A549 treated with RU486 at 1 μM for 4 hours (cell line): ENCODE measurements at places on chromosomes 5 and 9. TPM values are rescaled to one million over a fixed set of nuclear protein-coding genes. Genes with fewer than 3 reads are reported as not detected.

Gene PDE6A
- 0.07 to 0.18 TPM (median 0.12 TPM) in 5 replicates for total RNA-seq

Gene GDA
- 0.93 to 1.6 TPM (median 1.3 TPM) in 5 replicates for total RNA-seq

Gene GHR
- total RNA-seq = 0.07 TPM in 1 of 5 replicates, not detected in the others

Gene BTNL8
- not detected in 5 replicates for total RNA-seq

Gene PDZD2
- total RNA-seq = 0.08 to 0.26 TPM (median 0.13 TPM) in 4 of 5 replicates, not detected in the other

Gene CYLC2
- not detected in 5 replicates for total RNA-seq

Gene DMRT2
- total RNA-seq = 0.13 TPM in 1 of 5 replicates, not detected in the others

Gene IL4
- not detected in 5 replicates for total RNA-seq

Gene PRRT1B
- total RNA-seq = 0.45 to 0.97 TPM (median 0.79 TPM) in 5 replicates

Gene FBP2
- total RNA-seq = 0.07 TPM in 1 of 5 replicates, not detected in the others

Gene ARID3C
- total RNA-seq = 0.07 to 0.17 TPM (median 0.13 TPM) in 3 of 5 replicates, not detected in the others

Gene PRSS3
- total RNA-seq = 12.2 to 18.4 TPM (median 15.0 TPM) in 5 replicates

Gene UNC13B
- total RNA-seq = 8.2 to 9.2 TPM (median 8.7 TPM) in 5 replicates

Gene C5orf22
- 10.3 to 16.4 TPM (median 13.7 TPM) in 5 replicates for total RNA-seq

Gene MCC
- total RNA-seq = 0.16 to 0.39 TPM (median 0.26 TPM) in 5 replicates

Gene CAMK4
- total RNA-seq = not detected in 5 replicates

Gene SARDH
- total RNA-seq = 0.05 to 0.18 TPM (median 0.07 TPM) in 3 of 5 replicates, not detected in the others

Gene ANKRD34B
- total RNA-seq = 0.02 to 0.06 TPM (median 0.05 TPM) in 3 of 5 replicates, not detected in the others

Gene FRRS1L
- total RNA-seq = 0.14 to 0.49 TPM (median 0.30 TPM) in 5 replicates

Gene LHX2
- total RNA-seq = 3.1 to 5.7 TPM (median 5.5 TPM) in 5 replicates

Gene FPGS
- 45.7 to 54.1 TPM (median 47.8 TPM) in 5 replicates for total RNA-seq

Gene NR2F1
- total RNA-seq = 3.6 to 6.0 TPM (median 4.9 TPM) in 5 replicates

Gene SOX30
- 0.06 to 0.09 TPM in 2 of 5 replicates, not detected in the others for total RNA-seq

Gene LIFR
- total RNA-seq = 2.3 to 6.5 TPM (median 6.1 TPM) in 5 replicates

Gene ARHGEF28
- 12.0 to 15.9 TPM (median 15.0 TPM) in 5 replicates for total RNA-seq

Gene NFIB
- total RNA-seq = 8.2 to 12.3 TPM (median 10.4 TPM) in 5 replicates

Gene ZNF608
- total RNA-seq = 0.32 to 0.61 TPM (median 0.35 TPM) in 5 replicates

Gene PGM5
- not detected in 5 replicates for total RNA-seq

Gene CARTPT
- not detected in 5 replicates for total RNA-seq
